Astrocyte of the cerebellum (primary cell): ENCODE measurements at places on chromosomes 4 and X.

DNA sequence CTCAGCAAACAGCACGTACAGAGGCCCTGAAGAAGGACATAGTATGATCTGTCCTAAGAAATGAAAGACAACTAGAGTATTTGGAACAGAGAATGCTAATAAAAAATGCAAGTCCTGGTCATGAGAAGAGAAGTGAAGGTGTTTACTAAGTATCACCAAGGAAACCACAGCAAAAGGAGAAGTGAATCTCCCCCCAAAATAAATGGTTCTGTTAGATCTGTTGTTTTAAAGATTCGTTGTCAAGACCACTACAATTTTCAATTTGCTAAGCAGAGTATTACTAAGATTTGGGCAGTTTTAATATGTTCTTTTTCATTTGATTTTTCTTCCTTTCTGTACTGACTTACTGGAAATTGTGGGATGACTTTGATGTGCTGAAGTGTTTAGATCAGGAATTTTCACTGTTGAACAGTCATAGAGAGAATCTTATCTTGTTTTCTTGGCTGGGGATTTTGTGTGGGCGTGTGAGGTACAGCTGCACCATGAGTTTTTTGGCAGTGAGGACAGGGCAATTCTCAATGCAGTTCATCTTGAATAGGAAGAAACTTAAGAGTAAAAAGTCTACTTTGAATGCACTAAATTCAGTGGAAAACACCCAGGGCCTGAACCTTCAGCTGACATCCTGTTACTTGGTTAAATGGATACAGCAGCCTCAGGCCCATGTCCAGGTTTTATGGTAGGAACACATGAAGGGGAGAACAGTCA is 132.2 kb downstream of the STIM2 start:
- peak; percentile 40 for DNase-seq

- no peak for DNase-seq
Measured at GRCh38 chr4:70734168-70734954, 12.6 kb downstream of the RUFY3 start.

DNA sequence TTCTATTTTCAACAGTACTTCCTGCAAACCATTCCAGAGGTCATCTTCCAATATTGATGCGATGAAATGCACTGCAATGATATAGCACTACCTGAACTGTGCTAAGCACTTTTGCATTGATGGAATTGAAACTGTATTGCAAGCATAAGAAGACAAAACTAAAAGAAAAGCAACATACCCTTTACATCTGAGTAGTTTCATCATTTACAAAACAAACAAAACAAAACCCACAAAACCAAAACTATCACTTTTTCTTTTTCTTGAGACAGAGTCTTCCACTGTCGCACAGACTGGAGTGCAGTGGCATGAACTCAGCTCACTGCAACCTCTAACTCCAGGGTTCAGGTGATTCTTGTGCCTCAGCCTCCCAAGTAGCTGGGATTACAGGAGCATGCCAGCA is 120.1 kb upstream of the NAP1L5 start:
- no peak for DNase-seq

DNA sequence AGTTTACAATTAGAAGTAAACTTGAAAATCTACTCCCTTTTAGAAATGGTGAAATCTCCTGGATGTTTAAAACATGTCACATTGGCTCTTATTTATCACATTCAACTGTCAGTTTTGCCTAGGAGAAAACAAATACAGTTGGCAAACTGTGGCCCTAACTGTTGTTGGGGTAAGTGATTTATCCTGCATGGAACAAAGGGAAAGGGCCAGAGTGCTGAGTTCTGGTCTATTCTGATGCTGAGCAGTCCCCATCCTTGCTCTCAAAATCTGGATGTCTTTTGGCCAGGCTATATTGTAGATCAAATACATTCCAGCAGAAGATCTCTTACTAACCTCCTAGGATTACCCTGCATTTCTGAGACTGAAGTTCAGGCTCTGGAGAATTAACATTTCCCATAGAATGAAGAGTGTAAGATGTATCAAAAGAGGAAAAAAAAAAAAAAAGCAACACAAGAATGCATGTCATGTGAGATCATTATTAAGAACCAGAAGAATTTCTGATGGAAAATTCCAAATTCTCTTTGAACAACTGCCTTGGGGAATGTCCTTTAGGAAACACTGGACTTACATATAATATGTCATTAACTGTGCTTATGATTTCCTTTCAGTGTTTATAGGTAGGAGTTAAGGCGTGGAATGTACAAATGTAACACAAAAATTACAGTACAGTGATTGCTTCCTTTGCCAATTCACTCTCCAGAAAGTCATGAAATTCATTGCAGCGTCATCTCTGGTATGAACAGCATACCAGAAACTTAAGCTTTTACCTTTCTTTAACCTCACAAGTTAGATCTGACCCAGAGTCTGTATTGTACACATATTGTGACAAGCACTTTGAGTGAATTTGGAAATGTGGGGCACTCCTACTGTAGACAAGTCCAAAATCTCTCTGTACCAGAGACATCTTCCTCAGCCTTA is 1012.5 kb upstream of the LCORL start:
- DNase-seq: no peak

GRCh38 chr4:73922766-73923630 is 53.8 kb downstream of the CXCL1 start:
- peak; percentile 55 for DNase-seq

GRCh38 chr4:63894161-63894560 is 515.1 kb downstream of the TECRL start:
- DNase-seq: no peak

- no peak for DNase-seq
Measured at GRCh38 chr4:186554914-186555827, at the start of gene MTNR1A. TSS of gene MTNR1A (minus strand) at chr4:186555567. CDS start at chr4:186555365, 202 bp downstream.

GRCh38 chr4:53478671-53479456 is 101.4 kb downstream of the FIP1L1 start:
- no peak for DNase-seq

GRCh38 chrX:153443476-153444332 is 2.2 kb downstream of the TREX2 start:
- no peak for DNase-seq

- DNase-seq: no peak
Measured at GRCh38 chr4:167541286-167541685, 307.0 kb upstream of the SPOCK3 start.

- peak; percentile 13 for DNase-seq
Measured at GRCh38 chrX:71492231-71493065, 40.5 kb upstream of the OGT start.

GRCh38 chr4:123613586-123614344 is 217.2 kb downstream of the SPRY1 start:
- no peak for DNase-seq

DNA sequence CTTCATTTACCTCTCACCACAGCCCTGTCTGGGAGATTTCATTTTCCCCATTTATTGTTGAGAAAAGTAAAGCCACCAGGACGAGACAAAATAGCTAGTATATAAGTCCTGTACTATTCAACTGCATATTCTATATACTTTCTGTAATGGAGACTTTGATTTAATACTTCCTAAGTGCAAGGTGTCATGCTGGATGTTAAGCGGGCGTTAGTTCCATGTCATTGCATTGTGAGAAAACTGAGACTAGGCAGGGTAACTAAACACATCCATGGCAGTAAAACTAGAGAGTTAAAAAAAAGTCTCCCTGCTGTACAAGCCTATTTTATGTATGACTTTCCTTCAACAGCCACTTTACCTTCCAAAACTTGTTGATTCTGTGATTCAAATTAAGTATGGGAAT is 969.6 kb downstream of the STIM2 start:
- DNase-seq: no peak

DNA sequence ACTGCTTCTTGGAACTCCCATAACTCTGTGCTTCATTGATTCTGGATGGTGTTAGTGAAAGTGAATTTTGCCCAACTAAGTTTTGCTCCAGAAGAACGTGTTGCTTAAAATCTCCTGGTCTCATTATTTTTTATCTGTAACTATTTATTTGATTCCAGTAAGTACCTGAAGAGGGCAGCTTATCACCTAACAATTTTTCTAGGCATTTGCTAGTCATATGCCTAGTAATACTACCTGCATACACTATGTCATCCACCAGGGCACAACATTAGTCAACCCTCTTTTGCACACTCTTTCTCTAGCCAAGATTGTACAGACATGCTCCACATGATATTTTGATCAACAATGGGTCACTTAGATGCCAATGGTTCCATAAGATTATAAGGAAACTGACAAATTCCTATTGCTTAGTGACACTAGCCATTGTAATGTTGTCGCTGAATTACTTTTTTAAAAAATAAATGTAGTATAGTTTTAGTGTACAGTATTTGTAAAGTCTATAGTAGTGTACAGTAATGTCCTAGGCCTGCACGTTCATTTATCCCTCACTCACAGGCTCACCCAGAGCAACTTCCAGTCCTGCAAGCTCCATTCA is 499.9 kb upstream of the AADAT start:
- DNase-seq: no peak

GRCh38 chr4:11424000-11424399 is 4.7 kb downstream of the HS3ST1 start:
- no peak for DNase-seq

GRCh38 chr4:4842476-4843441 is 16.7 kb upstream of the MSX1 start:
- DNase-seq: no peak

- no peak for DNase-seq
Measured at GRCh38 chrX:7133050-7133440, 14.5 kb upstream of the STS start.

DNA sequence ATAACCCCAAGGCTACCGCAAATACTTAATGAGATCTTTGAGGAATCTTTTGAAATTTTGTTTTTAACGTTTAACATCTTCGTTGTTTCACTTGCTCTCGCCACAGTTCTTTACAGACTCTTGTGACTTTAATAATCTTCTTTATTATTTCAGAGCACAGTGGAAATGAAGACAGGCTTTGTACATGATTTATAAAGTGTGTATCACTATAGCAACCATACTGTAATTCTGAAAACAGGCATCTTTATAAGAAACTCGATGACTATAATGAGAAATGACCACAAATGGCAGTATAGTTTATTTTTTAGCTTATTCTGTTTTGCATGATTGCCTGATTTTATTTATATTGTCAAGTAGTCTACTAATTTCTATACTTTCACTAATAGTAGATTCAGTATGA is 224.4 kb upstream of the GALNTL6 start:
- DNase-seq: no peak

DNA sequence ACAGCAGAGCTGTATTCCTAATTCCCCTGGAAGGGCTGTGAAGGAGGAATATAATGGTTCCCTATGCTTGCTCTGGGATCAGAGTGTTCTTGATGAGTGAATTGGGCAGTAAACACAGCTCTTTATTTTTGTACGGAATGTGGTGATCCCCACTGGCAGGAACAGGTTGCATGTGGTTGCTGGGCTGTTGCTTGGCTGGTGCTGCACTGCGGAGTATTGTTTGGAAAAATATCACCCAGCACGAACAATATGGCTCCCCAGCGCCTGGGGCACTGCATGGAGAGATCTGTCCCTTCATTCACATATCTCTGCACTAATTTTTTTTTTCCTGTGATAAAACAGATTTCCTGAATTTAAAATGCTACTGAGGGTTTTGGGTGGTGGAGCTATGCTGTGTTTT is 119.7 kb downstream of the MGST2 start:
- DNase-seq: no peak

GRCh38 chrX:64334467-64334866 is 60.8 kb downstream of the MTMR8 start:
- DNase-seq: no peak

- no peak for DNase-seq
Measured at GRCh38 chr4:148152868-148153625, 289.2 kb downstream of the NR3C2 start.

GRCh38 chr4:174521800-174522182 is 497 bp downstream of the HPGD start:
- DNase-seq: no peak

GRCh38 chr4:70714079-70714887 is 7.5 kb upstream of the RUFY3 start:
- DNase-seq: no peak

- no peak for DNase-seq
Measured at GRCh38 chr4:101813604-101814003, 23.1 kb downstream of the BANK1 start.

- DNase-seq: peak; percentile 13
Measured at GRCh38 chrX:104565791-104566680, at the start of gene IL1RAPL2. TSS of gene IL1RAPL2 (plus strand) at chrX:104566199.

DNA sequence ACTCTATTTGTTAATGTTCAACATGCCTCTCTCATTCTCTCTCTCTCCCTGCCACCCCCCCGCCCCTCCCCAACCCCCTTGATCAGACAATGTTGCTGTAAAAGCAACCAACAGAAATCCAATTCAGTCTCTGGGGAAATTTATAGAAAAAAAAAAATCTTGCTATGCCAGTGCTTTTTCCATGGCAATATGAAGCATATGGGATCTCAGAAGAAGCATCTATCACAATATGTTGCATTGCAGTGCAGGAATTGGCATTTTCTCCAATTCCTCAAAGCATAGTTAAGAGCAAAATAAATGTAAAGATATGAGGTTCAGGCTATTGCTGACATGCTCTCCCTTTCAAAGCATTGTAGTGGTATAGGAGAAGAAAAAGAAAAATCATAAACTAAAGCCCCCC is 90.9 kb upstream of the LDB2 start:
- no peak for DNase-seq

DNA sequence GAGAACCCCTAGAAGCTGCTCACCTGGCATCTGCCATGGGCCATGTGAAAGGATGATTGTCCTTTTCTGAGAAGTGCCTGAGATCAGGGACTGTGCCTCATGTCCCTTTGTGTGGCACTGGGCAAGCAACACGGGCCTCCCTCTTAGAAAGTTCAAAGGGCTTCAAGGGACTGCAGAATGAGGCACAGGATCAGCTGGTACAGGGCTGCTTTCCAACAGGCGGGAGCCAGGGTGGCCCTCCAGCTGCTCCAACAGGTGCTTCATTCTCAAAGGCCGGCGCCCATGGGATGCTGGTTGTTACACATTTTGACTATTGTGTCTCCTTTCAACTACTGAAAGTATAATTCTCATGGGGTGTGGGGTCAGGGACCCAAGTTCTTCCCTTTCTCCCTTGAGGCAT is 114.7 kb downstream of the ENPP6 start:
- DNase-seq: no peak

DNA sequence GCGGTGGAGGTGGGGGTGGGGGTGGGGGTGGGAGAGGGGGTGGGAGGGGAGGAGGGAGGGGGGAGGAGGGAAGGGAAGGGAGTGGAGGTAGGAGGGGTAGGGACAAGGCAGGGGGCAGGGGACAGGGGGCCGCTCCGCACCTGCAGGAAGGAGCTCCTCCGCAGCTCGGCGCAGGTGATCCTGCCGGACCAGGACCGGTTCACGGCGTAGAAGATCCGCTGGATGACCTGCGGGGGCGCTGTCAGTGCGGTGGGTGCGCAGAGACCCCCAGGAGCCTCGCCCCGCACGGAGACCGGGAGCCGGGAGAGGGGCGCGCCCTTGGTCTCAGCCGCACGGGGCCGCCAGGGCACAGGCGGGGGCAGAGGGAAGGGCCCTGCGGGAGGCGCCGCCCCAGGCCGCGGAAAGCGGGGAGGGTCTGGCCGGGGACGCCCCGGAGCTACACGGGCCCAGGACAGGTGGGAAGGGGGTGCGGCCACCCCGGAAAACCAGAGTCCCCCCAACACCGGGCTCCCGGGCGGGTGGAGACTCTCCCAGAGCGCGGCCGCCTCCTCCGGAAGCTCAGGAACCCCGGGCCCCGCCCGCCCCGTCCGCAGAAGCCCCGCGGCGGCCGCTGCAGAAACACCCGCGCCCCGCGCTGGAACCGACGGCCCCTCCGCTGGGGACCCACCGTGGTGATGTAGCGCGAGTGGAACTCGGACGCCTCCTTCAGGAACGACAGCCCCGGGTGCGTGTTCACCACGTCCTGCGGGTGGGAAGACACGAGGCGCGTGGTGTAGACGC is 27.6 kb upstream of the GTPBP6 start:
- DNase-seq: no peak

GRCh38 chr4:48756689-48757220 is 23.3 kb downstream of the FRYL start:
- DNase-seq: no peak

GRCh38 chr4:116449764-116450163 is 635.6 kb downstream of the TRAM1L1 start:
- DNase-seq: no peak
